Fibroblast of skin of left biceps (primary cell): ENCODE measurements at places on chromosomes 7 and 10.

DNA sequence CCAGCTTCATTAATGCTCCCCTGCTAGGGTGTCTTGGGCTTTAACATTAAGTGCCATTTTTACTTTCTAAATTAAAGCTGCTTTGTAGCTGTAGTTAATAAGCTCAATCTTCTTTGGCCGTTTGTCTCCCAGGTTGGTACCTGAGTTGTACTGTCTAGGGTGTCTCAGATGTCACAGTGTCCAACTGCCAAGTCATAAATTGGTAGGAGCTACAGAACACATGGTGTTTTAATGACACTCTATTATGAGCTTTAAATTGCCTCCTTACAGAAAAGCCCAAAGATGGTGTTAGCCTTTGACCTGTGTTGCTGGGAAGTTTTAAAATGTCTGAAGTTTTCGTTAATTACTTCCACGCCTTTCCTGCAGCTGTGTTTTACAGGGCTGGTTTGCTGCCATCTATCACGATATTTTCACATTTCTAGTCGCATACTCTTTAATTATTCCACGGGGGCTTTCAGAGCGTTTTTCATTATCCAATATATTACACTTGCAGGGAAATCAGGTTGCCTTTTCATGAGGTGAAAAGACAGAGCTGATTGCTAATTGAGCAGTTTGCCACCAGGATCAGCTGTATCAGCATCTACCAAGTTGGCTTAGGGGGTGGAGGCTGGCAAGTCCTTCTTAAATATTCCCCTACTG is 247.8 kb upstream of the PLPP4 start:
- no peak for DNase-seq

DNA sequence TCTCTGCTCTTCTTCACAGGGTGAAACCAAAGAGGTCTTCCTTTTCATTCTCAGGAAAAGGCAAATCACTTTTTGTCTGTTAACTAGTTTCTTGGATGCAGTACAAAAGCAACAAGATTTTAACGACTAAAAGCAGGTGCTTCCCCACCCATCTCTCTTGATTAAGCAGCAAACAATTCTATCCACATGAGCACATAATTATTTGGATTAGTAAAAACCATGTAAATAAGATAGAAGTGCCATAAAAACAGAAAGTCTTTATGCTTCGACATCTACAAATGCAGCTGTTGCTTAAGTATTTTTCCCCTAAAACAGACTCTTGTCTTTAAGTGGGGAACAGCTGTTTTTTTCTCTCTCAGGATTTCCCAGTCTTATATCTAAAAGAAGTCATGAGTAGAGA is 37.4 kb downstream of the USP54 start:
- DNase-seq = no peak

DNA sequence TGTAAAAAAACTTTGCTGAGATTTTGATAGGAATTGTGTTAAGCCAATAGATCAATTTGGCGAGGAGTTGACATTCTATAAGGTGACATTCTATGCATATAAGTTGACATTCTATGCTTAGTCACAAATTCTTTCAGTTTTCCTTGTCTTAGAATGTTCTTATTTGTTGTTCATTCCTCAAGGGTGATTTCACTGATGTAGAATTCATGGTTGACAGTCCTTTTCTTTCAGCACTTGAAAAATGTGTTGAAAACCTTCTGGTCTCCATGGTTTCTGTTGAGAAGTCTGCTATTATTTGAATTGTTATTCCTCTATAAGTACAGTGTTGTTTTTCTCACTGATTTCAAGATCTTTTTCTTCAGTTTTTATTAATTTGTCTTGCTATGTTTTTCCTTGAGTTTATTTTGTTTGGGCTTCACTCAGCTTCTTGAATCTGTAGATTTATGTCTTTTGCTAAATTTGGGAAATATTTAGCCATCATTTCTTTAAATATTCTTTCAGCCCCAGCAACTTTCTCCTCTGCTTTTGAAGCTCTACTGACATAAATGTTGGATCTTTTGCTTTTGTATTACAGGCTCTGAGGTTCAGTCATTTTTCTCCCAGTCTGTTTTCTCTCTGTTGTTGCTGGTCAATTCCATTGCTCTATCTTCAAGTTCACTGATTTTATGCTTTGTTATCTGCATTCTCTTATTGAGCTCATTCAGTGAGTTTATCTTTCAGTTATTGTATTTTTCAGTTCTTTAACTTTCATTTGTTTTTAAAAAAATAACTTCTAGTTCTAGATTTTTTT is 154.9 kb downstream of the SDK1 start:
- DNase-seq = no peak

DNA sequence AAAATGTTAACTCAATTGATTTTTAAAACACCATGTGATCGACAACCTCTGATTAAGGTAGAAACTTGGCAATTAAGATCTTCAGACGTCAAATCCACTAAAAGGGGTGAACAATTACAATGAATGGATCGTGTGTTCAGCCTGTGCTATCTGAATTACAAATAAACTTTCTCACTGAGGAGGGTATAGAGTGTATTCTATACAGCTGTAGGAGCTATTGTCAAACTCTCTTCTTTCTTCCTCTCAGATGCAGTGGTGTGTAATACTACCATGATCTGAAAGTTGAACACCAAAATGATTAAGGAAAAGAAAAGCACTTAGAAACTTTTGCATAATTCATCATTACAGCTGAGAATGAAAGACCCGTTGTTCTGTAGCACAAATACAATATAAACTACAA is 32.2 kb upstream of the MACC1 start:
- no peak for DNase-seq

- DNase-seq = peak; percentile 76
Observed at GRCh38 chr10:33240931-33241330, 93.5 kb downstream of the NRP1 start.

DNA sequence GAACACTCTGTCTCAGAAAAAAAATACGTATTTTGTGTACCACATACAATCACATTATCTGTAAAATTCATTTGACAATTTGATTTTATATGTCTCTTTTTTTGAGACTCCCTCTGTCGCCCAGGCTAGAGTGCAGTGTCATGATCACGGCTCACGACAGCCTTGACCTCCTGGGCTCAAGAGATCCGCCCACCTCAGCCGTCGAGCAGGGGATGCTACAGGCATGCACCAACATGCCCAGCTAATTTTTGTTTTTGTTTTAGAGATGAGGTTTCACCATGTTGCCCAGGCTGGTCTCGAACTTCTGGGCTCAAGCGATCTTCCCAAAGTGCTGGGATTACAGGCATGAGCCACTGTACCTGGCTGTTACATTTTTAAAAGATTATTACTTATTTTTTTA is 11.6 kb upstream of the BAZ1B start:
- DNase-seq = no peak

DNA sequence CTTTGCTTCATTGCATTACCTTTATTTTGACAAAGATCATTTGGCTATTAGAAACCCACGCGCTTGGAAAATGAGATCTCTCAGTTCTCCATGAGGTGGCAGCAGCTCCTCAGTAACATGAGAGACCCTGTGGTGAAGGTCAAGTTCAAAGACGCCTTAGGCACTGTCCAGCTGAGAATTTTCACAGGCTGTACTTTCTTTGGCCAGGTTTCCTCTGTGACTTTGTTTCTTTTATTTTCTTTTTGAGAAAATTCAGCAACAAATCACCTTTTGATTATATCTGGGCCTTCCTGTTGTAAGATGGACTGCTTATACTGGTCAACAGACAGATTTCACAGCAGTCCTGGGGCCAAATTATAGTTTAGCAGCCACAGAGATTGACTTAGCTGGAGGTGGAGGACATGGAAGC is 54.5 kb downstream of the RAB18 start:
- peak; percentile 15 for DNase-seq

DNA sequence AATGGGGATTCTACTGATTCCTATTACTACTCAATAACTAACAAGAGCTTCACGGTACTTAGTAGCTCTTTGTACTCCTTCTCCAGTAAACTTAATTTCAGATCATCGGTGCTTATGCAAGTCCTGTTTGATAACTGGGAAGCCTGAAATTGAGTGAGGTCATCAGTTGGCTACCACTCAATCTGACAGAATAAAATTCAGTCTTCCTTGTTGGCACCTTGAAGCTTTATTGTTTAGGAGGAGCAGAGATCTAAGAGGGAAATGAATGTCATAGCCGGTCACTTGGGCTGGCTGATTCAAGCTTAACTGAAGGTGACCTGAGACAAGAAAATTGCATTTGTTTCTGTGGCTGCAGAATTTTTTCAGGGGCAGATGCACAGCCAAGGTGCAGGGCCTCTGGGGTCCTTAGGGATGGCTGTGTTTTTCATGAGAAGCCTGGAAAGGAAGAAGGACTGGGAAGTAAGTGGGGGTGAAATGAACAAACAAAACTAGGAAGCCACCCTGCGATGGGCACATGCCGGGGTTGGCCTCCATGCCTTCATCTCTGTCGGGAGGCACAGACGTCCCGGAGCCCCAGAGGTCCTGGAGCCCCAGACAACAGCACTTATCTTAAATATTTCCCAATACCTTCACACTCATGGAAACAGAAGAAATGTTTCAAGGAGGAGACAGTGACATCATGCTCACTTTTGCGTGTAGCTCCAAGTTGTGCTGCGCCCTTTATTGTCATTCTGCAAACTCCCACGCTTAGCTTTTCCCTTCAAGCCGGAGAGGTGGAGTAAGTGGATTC is 85.0 kb upstream of the KIF5B start:
- DNase-seq = no peak

- DNase-seq = no peak
Observed at GRCh38 chr10:103589074-103589630, 95.6 kb downstream of the NEURL1 start.

DNA sequence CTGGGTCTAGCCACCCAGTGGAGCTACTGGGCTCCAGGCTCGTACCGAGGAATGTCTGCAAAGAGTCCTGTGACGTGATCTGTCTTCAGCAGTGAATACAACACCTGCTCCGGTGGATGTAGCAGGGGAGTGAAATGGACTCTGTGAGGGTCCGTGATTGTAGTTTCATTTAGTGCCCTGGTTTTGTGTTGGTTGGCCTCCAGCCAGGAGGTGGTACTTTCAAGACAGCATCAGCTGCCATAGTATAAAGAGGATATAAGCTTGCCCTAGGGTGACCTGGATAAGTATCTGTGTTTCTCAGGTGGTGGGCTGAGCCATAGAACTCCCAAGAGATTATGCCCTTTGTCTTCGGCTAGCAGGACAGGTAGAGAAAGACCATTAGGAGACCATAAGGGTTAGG is 24.6 kb upstream of the WNT2 start:
- DNase-seq = no peak

- DNase-seq = no peak
Observed at GRCh38 chr10:4883079-4883739, 57.2 kb downstream of the AKR1E2 start.

GRCh38 chr10:131433568-131433967 is 122.0 kb upstream of the TCERG1L start:
- no peak for DNase-seq
